ENCODE measurements at places on chromosomes 4 and X.
A peak's percentile ranks its signal among the peaks of the same experiment; 100 is the strongest.

- no peak for DNase-seq
Measured at GRCh38 chrX:47751670-47752069, 85.0 kb upstream of the ZNF81 start.

GRCh38 chr4:81745050-81745449 is 273.3 kb upstream of the RASGEF1B start:
- DNase-seq, result no peak

DNA sequence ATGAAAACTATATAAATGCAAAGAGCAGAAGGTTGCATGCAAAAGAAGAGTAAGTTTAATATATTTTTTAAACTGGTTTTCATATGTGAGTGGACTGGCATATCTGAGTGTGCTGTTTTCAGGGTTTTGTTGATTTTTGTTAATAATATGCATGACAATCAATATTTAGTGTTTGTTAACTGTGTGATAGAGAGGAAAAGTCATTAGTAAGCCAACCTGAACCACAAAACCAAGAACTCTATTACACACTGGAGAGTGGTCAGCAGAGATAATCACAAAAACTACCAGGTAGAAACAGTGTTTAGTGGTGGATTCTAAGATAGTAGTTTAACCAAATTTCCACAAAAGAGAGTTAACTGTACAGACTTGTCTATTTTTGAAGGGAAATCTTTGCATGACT is 396.9 kb downstream of the GASK1B start:
- no peak for DNase-seq

GRCh38 chrX:136622568-136622967 is 25.4 kb upstream of the CD40LG start:
- no peak for DNase-seq

- DNase-seq, result no peak
Measured at GRCh38 chrX:74788545-74789086, 136.6 kb downstream of the NEXMIF start.

GRCh38 chr4:20391198-20391597 is 139.5 kb downstream of the SLIT2 start:
- no peak for DNase-seq

DNA sequence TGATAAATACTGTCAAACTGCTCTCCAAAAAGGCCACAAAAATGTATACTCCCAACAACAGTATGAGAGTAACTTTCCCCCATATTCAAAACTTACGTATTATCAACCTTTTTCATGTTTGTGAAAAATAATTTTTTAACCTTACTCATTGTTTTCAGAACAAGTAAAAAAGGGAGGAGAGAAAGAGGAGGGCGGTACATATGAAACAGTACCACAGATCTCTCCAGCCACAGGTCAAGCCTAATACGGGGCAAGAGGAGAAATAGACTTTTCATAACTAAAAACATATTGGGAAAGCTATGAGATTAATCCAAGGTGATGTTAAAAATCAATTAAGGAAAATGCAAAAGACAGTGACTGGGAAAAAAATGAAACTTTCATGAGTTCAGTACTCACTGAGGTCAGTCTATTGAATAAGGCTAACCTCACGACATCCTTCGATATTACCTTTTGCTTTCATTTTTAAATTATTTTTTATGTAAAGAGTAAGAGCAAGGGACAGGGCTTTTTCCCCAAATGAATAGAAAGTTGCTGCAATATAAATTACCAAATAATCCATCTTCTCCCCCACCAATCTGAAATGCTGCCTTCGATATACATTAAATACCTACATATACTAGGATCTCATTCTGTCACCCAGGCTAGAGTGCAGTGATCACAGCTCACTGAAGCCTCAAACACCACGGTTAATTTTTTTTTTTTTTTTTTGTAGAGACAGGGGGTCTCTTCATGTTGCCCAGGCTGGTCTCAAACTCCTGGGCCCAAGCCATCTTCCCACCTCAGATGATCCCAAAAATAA is 25.3 kb downstream of the FBXW7 start:
- no peak for DNase-seq

- no peak for DNase-seq
Measured at GRCh38 chrX:41665686-41666085, 23.1 kb upstream of the GPR34 start.

DNA sequence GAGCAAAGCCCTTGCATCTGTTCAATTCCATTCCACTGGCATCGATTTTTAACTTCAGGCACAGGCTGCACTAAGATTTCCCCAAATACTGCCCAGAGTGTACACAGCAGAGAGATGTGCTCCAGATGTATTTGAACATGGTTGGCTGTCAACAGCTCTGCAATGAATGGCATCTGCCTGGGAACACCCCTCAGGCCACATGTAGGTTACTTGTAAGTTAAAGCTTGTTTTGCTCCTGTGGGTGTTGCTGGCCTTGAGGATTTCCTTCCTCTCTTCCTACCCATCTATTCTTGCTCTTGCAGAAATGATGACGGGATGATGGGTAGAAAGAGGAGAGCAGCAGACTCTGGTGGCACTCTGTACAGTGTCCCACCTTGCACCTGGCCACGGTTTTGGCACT is 69.3 kb upstream of the HELT start:
- DNase-seq, result no peak

DNA sequence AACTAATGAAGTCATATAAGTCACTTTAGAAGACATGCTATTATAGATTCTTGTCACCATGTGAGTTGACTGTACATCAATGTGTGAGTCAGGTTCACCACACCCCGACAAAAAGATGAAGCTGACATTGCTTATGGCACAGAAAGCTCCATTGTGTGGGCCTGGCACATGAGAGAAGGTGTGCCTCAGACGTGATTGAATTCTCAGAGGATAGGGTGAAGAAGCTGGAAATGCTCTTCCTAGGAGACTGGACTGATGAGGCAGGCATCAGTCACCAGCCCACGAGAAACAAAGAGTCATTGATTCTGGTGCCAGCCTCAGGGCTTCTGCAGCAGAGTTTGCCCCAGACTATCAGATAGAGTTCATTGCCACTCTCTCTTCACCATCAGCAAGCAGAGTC is 35.9 kb upstream of the LRAT start:
- no peak for DNase-seq

- no peak for DNase-seq
Measured at GRCh38 chrX:19661961-19662360, 146.7 kb upstream of the MAP3K15 start.

DNA sequence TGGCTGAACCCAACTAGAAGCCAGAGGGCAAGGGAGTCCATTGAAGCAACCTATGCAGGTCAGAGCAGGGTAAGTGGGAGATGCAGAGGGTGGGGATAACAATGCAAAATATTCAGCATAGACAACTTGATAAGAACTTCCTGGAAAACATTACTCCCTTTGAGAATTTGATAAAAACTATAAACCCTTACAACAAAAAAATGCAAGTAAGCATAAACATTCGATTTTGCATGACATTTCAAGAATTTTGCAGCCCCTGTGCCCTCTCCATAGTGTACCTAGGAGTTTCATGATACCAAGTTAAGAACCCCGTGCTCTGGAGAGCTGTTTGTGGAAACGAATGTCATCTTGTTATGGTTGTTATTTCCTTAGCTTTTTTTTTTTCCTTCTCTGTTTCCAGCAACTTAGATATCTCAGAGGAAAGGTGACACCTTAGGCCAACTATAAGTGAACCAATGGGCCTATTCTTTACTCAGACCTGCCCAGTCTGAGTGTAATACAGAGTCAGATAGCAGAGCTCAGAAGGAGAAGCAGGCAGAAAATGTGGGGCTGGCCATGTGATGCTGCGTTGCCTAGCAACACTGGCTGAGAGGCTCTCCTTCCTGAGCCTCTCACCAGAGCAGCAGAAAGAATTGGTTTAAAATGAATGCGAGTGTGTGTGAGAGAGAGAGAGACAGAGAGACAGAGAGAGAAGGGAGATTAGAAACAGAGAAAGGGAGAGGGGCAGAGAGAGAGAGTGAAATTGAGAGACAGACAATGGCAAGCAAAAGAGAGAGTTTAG is 36.7 kb upstream of the GABRQ start:
- peak; percentile 33 for DNase-seq

- DNase-seq, result no peak
Measured at GRCh38 chr4:70623323-70623722, 5.2 kb upstream of the ENAM start.

GRCh38 chr4:84944947-84945346 is 21.5 kb downstream of the WDFY3 start:
- DNase-seq, result no peak

GRCh38 chr4:8861576-8862295 is 9.9 kb downstream of the HMX1 start:
- no peak for DNase-seq

- no peak for DNase-seq
Measured at GRCh38 chrX:30275498-30275897, 28.6 kb downstream of the MAGEB1 start.

GRCh38 chrX:112056886-112057285 is 25.7 kb downstream of the TRPC5 start:
- no peak for DNase-seq

GRCh38 chr4:188296331-188296730 is 157.1 kb downstream of the TRIML1 start:
- no peak for DNase-seq

GRCh38 chr4:126799971-126800574 is 832.7 kb upstream of the INTU start:
- no peak for DNase-seq

- DNase-seq, result no peak
Measured at GRCh38 chrX:3252744-3253143, 93.7 kb downstream of the MXRA5 start.

DNA sequence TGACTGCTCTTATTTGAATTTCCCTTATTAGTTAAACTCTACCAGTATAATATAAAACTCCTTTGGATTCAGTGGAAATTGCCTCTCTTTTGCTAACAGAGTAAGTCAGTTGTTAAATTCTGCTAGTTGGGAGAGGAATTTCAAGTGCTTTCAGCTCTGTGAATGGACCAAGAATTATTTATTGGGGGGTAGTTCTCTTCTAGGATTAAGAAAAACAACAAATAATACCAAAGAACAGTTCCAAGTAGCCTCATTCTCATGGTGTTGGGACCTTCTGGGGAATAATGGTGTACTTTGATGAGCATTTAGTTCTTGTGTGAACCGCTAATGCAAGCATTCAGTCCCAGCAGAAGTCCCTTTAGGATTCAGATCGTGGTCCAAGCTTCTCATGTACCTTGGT is 11.6 kb downstream of the SPARCL1 start:
- no peak for DNase-seq

- DNase-seq, result no peak
Measured at GRCh38 chr4:1216869-1217294, 32.0 kb downstream of the CTBP1 start.

- no peak for DNase-seq
Measured at GRCh38 chrX:149712831-149713230, 971 bp downstream of the MAGEA11 start.

DNA sequence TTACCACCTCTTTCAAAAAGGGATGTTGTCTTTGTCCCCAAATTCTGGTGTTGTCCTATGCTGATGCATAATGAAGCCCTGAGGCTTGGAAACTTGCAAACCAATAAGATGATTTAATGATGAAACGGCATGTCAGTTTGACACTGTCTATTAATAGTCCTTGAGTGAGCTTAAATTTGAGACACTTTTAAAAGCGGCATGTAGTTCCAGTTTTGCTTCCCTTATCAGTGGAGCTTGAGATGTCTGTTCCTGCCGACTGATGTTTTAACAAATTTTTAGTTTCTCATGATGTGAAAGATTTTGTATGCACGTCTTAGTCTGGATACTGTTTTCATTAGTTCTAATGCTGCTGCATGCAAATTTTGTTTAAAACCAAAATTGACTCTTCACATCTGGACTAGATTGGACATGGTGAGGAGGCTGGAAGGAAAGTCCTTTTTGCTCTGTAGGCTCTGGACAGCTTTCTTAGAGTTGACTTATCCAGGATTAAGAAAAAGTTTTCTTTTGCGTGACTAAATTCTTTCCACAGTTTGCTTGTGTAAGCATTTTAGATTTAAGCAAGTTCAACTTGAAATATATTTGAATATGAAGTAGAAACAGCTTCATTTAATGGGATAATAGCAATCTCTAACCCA is 11.7 kb downstream of the C1GALT1C1 start:
- DNase-seq, result no peak

GRCh38 chrX:146707781-146708180 is 101.8 kb upstream of the CXorf51B start:
- DNase-seq, result no peak

- DNase-seq, result no peak
Measured at GRCh38 chr4:152501846-152502536, 33.9 kb downstream of the FBXW7 start.

DNA sequence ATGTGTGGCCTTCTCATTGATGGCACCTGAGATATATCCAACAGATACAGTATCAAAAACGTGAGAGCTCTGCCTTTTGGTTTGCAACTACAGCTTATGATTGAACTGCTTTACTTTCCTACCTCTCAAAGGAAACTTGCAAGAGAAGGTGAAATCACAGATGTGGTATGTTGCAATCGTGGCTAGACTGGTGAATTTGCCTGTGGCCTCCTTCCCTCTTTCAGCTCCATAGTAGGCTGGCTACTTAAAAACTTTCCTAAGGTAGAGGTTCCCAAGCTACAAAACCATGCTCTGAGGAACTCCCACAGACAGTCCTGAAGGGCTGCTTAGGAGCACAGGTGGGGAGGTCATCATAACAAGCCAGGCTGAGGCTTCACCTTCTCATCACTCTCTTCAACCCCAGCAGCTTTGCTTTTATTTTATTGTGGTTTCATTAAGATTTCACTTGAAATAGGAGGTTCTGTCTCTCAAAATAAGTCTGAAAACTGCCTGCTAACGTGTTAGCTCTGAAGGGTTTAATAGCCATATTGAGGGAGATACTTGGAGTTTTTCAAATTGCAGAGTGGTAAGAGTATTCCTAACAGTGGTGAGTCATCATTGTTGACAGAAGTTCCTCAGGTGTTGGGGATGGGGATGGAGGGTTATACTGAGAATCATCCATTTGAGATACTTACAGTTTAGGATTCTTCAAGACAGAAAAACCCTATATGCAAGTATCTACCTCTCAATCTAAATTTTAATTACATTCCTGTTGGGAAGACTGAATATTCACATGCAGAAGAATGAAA is 93.5 kb upstream of the UCP1 start:
- DNase-seq, result no peak

- no peak for DNase-seq
Measured at GRCh38 chr4:153465140-153465539, 1.0 kb upstream of the TMEM131L start.

- DNase-seq, result no peak
Measured at GRCh38 chr4:29972121-29972520, 748.0 kb upstream of the PCDH7 start.

DNA sequence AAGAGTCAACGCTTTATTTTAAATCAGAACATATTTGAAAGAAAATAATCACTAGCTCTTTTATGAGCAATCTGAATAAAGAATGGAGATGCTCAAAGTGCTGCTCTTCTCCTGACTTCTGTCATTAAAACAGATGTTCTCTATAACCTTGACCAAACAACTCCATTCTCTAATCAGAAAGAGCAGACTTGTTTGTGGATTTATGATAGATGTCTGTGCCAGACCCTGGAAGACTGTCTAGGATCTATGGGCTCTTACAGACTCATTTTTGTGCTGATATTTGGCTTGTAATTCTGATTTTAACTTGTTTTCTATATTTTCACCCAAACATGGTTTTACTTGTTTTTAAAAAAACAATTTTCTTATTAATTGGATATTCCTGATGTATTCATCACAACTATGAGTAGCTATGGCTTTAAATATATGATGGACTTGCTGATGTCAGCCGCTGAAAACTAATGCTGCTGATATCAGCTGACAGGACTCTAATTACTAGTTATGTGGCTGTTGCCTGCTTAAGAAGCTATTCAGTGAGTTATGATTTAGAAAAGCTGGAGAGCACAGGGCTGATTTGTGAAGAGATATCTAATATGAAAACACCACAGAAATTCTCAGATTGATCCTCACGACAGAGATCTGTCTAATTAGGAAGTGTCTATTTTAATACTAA is 31.6 kb upstream of the MAML3 start:
- no peak for DNase-seq

GRCh38 chr4:85964298-85964697 is 395.6 kb downstream of the MAPK10 start:
- DNase-seq, result no peak

Measured in occipital lobe (tissue), 3 donors.